ENCODE measurements at places on chromosomes 11 and 22.

DNA sequence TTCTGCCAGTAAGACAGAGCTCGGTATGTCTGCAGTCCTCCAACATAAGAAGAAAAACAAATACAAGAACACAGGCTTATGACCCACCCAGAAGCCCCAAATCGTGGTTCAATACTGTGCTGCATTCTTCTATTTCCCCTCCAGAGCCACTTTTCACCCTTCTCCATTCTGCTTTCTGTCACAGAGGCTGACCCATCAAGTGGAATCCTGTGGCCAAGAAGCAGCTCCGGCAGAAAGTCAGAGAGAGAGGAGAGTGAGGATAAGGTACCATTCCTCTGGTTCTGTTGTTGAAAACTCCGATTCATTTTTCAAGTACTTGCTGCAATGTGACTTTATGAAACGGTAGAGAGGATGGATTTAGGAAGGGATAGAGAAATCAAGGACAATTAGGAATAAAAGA, 30.4 kb downstream of the PGM2L1 start:
- no peak for DNase-seq

GRCh38 chr11:35005141-35005780, 88.8 kb downstream of the PDHX start:
- no peak for DNase-seq

- no peak for DNase-seq
Observed at GRCh38 chr22:28442711-28443525, 236.7 kb downstream of the TTC28 start.

DNA sequence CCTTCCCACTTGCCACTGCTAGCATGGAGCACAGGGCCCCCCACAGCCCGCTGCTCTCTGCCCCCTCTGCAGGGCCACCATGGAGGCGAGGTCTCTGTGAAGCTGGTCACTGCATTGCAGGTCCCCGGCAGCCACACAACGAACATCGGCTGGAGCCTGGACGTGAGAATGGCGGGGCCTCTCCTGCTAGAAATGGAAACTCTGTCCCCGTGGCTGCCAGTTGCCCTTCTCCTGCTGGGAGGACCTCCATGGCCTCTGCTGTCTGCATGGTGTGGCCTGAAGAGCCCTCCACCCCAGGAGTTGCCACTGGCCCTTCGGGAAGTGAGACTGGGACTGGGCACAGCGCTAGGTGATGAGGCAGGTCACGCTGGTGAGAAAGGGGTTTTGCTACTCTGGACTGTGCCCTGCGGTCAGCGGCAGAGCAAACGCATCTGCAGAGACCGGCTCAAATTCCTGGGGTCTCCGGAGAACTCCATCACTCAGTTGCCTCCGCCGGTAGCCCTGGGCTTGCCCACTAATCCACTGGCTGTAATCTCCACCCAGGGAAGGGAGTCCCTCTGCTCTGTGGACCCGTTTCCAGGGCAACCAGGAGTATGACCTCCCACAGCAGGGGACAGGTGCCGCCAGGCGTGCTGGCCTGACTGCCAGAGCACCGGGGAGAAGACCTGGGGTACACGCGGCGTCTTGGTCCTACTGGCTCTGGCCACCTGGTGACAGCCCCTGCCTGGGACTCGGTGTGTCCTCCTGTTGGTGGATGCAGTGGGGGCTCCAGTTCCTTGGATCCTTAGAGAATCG, 806.3 kb downstream of the BRD1 start:
- DNase-seq = no peak

GRCh38 chr22:32896891-32897290, 95.4 kb downstream of the TIMP3 start:
- no peak for DNase-seq

DNA sequence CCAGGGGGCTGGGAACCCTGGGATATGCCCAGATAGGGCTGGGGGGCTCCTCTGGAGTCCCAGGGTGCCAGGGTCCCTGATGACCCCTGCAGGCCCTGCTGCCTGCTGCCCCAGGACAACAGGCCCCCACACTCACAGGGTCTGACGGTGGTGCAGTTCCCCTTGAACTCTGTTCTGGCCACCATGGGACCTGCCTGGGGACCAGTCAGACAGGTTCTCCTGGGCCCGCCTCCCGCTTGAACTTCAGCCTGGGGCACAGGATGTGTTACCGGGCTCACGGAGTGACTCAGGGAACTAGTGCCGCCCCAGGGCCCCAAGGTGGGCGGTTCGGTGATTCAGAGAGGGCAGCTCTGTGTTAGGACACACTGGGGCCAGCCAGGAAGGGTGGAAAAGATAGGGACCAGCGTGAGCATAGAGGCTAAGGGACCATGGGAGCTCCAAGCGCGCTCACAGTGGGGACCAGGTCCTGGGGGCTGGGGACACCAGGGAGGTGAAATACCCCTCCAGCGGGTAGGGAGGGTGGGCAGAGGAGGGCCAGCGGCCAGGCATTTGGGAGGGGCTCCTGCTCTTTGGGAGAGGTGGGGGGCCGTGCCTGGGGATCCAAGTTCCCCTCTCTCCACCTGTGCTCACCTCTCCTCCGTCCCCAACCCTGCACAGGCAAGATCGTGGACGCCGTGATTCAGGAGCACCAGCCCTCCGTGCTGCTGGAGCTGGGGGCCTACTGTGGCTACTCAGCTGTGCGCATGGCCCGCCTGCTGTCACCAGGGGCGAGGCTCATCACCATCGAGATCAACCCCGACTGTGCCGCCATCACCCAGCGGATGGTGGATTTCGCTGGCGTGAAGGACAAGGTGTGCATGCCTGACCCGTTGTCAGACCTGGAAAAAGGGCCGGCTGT, 21.5 kb upstream of the TXNRD2 start:
- DNase-seq = no peak
